ENCODE measurements at places on chromosomes 7 and 10.

DNA sequence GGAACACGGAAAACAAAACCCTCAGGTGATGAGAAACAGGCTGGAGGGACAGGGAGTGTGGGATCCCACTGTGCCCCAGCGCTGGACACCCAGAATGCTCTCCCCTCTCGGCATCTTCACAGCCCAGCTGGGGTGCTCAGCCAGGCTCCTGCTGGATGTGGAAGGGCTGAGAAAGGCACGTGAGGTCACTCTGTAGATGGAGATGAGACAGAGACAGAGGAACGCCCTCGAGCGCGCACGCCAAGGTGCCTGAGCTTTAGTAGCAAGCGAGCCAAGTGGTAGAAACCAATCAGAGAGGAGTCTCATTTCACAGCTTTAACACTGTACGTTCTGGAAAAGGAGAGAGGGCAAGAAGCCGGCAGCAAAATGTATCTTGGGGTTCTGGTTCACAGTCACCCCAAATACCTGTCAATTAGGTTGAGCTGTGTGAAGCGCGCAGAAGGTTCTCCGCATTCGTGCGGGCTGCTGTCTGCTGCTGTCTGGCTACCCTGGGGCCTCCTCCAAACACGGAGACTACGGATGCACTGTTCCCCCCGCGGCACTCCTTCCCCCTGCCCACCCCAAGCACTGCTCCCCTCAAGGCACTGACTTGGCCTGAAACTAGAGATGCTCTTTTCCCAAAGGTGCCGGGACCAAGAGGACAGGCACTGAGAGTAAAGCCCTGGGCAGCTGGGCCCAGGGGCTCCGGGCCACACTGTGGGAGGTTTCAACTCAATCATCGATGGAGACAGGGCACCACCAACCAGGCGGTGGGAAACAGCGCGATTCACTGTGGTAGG lies 91.4 kb downstream of the ZRANB1 start:
- no peak for DNase-seq

DNA sequence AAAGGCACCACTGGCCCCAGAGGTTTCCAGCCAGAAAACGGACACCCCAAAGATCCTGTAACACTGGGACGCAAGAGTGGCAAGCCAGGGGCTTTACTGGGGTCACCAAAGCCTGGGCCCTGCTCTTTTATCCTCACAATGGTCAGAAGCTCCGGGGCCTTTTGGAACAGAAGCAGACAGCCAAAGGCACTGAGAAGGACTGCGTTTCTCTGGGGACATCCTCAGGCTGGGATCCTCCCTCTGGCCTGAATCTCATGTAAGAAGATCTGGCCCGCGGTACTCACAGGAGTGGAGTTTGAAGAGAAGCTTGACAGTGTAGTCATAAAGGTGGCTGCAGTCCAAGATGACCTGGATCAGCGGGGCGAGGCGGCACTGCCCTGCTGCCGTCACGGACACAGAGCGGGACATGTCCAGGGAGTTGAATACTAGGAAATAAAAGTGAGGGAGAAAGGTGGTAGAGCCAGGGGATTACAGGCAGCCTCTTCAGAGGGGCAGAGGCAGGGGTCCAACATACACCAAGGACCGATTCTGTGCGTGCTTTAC lies 81.4 kb downstream of the SPDYE5 start:
- DNase-seq = no peak

- DNase-seq = no peak
Observed at GRCh38 chr7:140041659-140042385, 20.9 kb downstream of the PARP12 start.

- no peak for DNase-seq
Observed at GRCh38 chr7:142476077-142476476, 218.2 kb upstream of the PRSS58 start.

DNA sequence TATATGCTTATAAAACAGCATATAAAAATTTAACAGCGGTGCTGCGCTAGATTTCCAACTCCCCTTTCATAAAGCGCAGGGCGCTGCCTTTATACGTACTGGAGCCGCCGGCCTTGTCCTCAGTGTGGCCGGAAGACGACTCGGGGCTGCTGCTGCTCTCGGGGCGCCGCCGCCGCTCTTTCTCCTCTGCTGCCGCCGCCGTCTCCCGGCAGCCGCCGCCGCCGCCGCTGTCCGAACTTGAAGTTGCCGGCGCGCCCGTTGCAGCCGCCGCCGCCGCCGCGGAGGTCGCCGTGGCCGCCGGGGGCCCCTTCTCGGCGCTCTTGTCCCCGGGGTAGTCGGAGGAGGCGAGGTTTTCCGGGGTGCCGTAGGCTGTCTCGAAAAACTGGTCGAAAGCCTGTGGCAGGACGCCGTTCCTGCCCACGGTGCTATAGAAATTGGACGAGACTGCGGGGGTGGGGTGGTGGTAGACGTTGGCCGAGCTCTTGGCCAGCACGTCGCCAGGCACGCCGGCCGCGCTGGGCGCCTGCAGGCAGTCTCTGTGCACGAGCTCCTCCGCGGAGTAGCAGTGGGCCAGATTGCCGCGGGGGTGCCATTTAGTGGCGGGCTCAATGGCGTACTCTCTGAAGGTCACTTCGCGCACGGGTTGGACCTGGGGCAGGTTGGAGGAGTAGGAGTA lies 557 bp downstream of the HOXA11 start:
- DNase-seq = no peak

DNA sequence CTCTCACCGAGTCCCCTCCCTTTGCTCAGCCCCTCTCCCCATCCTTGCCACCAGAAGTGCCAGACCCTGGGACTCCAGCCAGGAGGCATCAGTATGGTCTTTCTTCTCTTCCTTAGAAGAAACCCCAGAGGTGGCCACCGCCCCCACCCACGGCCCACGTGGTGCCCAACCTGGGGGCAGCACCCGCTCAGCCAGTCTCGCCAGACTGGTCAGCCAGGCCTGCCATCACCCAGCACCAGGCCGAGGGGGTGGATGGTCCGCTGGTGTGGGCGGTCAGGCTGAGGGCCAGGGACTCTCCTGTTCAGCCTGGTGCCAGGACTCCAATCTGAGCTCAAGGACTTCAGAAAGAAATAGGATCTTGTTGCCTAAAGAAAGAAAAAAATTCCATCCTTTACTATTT lies 5.8 kb upstream of the CLDN4 start:
- no peak for DNase-seq

GRCh38 chr7:97075928-97076327 lies 41.6 kb upstream of the SDHAF3 start:
- no peak for DNase-seq

GRCh38 chr10:131653554-131654470 lies 247.0 kb upstream of the PPP2R2D start:
- DNase-seq = no peak

DNA sequence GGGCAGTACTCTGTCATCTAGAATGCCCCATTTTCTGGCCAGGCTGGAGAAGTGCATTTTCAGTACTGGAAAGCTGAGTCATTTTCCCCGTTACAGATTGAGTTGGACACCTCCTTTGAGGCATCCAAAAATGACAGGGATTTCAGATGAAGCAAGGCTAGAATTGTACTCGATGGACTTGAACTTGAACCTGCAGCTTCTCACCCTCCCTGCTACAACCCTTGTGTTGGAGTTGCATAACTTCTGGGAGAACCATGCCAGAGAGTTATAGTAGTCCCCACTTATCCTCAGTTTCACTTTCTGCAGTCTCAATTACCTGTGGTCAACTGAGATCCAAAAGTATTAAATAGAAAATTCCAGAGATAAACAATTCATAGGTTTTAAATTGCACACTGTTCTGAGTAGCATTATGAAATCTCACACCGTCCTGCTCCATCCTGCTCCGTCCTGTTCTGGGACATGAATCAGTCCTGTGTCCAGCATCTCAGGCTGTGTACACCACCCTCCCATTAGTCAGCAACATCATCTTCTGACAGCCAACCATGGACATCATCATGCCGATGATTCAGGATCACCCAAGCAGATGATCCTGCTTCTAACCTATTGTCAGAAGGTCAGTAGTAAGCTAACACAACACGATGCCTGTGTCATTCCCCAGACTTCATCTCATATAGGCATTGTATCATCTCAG lies 363.7 kb downstream of the DPP6 start:
- no peak for DNase-seq

GRCh38 chr7:148773334-148773733 lies 74.6 kb downstream of the CUL1 start:
- no peak for DNase-seq

DNA sequence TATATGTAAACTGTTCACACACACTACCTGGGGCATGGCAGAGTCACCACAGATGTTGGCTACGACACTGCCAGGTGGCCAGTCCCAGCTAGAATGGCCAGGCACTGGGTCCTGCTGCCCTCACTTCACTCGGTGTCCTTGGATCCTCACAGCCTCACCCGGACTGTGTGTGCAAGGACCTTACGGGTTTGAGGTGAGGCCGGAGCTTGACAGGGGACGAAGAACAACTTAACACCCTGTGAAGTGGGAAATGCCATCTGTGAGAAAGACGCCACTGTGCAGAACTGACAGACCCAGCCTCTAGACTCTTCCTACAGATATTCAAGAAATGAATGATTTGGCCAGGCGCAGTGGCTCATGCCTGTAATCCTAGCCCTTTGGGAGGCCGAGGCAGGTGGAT lies 46.7 kb downstream of the KLRG2 start:
- no peak for DNase-seq

Data from D721Med (cell line).